SJSA1 (cell line): ENCODE measurements at places on chromosomes 7 and 10. TPM values are rescaled to one million over a fixed set of nuclear protein-coding genes. Genes with fewer than 3 reads are reported as not detected.
A peak's percentile ranks its signal among the peaks of the same experiment; 100 is the strongest.

DNA sequence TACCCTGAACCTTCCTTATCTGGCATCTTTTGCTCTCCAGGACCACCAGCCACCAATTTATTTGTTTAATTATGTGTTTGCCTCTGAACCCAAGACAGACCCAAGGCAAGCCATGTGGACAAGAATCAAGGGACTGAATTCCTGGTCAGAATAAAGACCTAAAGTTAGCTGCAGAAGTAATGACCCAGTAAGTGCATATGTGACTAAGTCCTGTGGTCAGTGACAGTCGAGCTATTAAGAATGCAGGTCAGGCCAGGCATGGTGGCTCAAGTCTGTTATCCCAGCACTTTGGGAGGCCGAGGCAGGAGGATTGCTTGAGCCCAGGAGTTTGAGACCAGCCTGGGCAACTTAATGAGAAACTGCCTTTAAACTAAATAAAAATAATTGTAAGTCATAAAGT is 139.4 kb downstream of the CCDC71L start:
- DNase-seq, result no peak
- no peak overlapping the region for H3K27ac ChIP-seq
- H3K27me3 ChIP-seq, result no peaks in the 10 kb centered on the region
- no peak overlapping the region for H3K4me3 ChIP-seq
- H3K4me1 ChIP-seq, result no peaks in the 10 kb centered on the region

- H3K4me3 ChIP-seq, result no peak overlapping the region
- no peak for DNase-seq
- H3K4me1 ChIP-seq, result no peaks in the 10 kb centered on the region; the same call in 1 of the 2 replicates
- H3K27me3 ChIP-seq, result no peaks in the 10 kb centered on the region
These were observed 101.4 kb upstream of the ZNF32 start for GRCh38 chr10:43749940-43750552.

- H3K27me3 ChIP-seq, result no peaks in the 10 kb centered on the region
- H3K36me3 ChIP-seq, result peaks cover 55% of the 10 kb centered on the region
These were observed 50.6 kb upstream of the LRRC4 start for GRCh38 chr7:128081808-128082207.

GRCh38 chr7:41446606-41447449 is 256.1 kb downstream of the INHBA start:
- H3K4me1 ChIP-seq, result peaks cover 6% of the 10 kb centered on the region; the same call in 1 of the 2 replicates
- no peak overlapping the region for H3K27ac ChIP-seq
- no peak overlapping the region for H3K4me3 ChIP-seq
- no peak for DNase-seq
- H3K27me3 ChIP-seq, result no peaks in the 10 kb centered on the region

DNA sequence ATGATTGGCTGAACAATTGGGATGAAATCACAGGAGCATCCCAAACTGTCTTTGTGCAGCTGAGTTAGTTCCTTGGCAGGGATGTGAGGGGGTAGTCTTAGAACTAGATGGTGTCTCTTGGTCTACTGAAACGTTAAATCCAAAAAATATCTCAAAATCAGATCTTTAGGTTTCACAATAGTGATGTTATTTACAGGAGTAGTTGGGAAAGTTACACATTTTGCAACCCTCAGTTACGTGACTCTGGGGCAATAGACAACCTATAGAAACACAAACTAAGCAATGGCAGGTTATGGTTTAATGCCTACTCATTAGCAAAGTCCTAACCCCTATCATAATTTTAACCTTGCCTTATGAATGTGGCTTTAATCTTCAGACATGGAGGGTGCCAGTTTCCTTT is 24.0 kb downstream of the PKD1L1 start:
- no peaks in the 10 kb centered on the region for H3K4me1 ChIP-seq
- H3K27me3 ChIP-seq, result no peaks in the 10 kb centered on the region
- no peak overlapping the region for H3K27ac ChIP-seq
- no peak overlapping the region for H3K4me3 ChIP-seq
- no peak for DNase-seq
- H3K36me3 ChIP-seq, result no peaks in the 10 kb centered on the region

- no peak for DNase-seq
- H3K4me3 ChIP-seq, result no peak overlapping the region
- H3K36me3 ChIP-seq, result no peaks in the 10 kb centered on the region
- no peaks in the 10 kb centered on the region for H3K4me1 ChIP-seq
- H3K27me3 ChIP-seq, result 0 out of 2 replicates have a peak, but pooled peaks cover 3% of the 10 kb centered on the region
These were observed 6.8 kb upstream of the CSTF2T start for GRCh38 chr10:51706225-51706624.

GRCh38 chr7:4024806-4025205 is 657.3 kb upstream of the FOXK1 start:
- no peaks in the 10 kb centered on the region for H3K4me1 ChIP-seq
- no peak overlapping the region for H3K27ac ChIP-seq
- DNase-seq, result no peak

GRCh38 chr7:2959103-2959680 is 84.5 kb downstream of the CARD11 start:
- H3K27ac ChIP-seq, result no peak overlapping the region
- no peaks in the 10 kb centered on the region for H3K36me3 ChIP-seq
- no peak for DNase-seq
- H3K27me3 ChIP-seq, result no peaks in the 10 kb centered on the region

- H3K36me3 ChIP-seq, result no peaks in the 10 kb centered on the region
- H3K4me1 ChIP-seq, result no peaks in the 10 kb centered on the region
- no peak overlapping the region for H3K4me3 ChIP-seq
- H3K27me3 ChIP-seq, result no peaks in the 10 kb centered on the region
These were observed 7.4 kb upstream of the C10orf67 start for GRCh38 chr10:23351926-23352519.

GRCh38 chr7:92527300-92528187 is 776 bp downstream of the PEX1 start:
- H3K27me3 ChIP-seq, result no peaks in the 10 kb centered on the region
- no peak overlapping the region for H3K27ac ChIP-seq
- peaks cover 13% of the 10 kb centered on the region for H3K4me1 ChIP-seq
- DNase-seq, result peak; percentile 51
- peak overlapping the region; percentile 76 for H3K4me3 ChIP-seq
- H3K36me3 ChIP-seq, result peaks cover 29% of the 10 kb centered on the region

GRCh38 chr10:10804998-10805740 is 212.5 kb upstream of the CELF2 start:
- H3K36me3 ChIP-seq, result no peaks in the 10 kb centered on the region
- DNase-seq, result peak; percentile 83
- H3K4me1 ChIP-seq, result peaks cover 26% of the 10 kb centered on the region
- peak overlapping the region; percentile 60 for H3K27ac ChIP-seq
- no peaks in the 10 kb centered on the region for H3K27me3 ChIP-seq

The CALML5 gene
- total RNA-seq, result not detected in 2 replicates

The CUL1 gene
- 39.1 and 59.9 TPM in 2 replicates for total RNA-seq
